ENCODE measurements at places on chromosomes 7 and 10.

- DNase-seq = no peak
These were observed 42.3 kb downstream of the FBH1 start for GRCh38 chr10:5932345-5932744.

DNA sequence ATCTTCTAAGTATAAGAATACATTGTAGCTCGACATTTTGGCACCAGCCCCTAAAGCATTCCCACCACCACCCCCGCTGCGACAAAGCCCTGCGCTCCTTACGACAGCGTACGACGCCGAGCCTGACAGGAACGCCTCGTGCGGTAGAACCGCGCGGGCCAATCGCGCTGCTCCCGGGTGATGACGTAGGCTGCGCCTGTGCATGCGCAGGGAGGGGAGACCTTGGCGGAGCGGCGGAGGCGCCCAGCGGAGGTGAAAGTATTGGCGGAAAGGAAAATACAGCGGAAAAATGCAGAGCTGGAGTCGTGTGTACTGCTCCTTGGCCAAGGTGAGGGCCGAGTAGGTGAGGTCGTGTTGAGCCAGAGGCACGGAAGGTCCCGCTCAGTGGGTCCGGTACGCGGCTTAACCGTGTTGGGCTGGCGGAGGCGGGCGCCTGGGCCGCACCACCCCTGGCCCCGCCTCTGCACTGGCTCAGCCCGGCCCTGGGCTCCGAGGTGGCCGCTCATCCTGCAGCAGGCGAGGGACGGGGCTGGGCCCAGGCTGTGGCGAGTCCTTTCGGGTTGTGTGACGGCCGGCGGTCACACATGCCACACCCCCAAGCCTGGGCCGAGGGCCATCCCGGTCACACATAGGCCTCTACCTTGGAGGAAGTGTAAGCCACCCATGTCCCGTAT is at the start of gene DLD:
Gene DLD, plus strand, starts transcription at position 222 of the 674 bp plus-strand sequence. Its CDS starts 68 bp downstream, at position 290.
- peak; percentile 91 for DNase-seq

DNA sequence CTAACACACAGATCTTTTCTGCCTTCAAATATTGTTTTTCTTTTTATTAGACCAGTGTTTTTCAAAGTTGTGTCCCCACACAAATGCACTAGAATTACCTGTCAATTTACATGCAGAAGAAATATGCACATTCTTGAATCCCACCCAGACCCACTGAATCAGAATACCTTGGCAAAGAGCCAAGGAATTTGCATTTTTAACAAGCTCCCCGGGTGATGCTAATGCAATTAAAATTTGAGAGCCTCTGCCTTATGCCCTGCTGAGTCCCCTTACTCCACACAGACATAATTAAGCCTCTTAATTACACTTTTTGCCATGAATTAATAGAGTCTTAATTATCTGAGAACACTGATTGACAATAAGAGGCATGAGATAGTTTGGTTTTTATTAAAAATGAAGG is 201.2 kb upstream of the GRB10 start:
- no peak for DNase-seq

GRCh38 chr10:117204316-117204715 is 7.0 kb downstream of the KCNK18 start:
- no peak for DNase-seq

DNA sequence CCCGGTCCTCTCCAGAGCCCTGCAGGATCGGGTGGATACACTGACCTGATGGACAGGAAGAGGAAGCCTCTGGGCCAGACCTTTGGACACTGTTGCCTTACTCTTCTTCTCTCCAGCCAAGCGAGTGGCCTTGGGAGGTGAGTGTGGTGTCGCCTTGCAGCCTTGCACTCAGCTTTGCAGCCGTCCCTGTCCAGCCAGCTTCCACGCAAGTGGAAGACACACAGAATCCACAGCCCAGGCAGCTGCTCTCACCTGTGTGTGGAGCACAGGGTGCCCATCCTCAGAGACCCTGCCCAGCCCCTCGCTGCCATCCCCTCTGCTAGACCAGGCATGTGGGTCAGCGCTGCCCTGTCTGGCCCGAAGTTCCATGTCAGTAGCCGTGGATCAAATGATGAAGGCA is 239.1 kb downstream of the EBF3 start:
- no peak for DNase-seq

DNA sequence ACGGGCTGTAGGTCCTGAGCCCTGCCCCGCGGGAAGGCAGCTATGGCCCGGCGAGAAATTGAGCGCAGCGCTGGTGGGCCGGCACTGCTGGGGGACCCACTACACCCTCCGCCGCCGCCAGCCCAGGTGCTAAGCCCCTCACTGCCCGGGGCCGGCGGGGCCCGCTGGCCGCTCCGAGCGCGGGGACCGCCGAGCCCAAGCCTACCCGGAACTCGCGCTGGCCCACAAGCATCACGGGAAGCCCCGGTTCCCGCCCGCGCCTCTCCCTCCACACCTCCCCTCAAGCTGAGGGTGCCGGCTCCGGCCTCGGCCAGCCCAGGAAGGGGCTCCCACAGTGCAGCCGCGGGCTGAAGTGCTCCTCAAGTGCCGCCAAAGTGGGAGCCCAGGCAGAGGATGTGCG is 5.5 kb upstream of the CACUL1 start:
- no peak for DNase-seq

GRCh38 chr7:96786998-96787395 is 77.4 kb upstream of the SEM1 start:
- DNase-seq = no peak

- DNase-seq = no peak
These were observed 51.8 kb upstream of the ANK3 start for GRCh38 chr10:60441515-60441914.

DNA sequence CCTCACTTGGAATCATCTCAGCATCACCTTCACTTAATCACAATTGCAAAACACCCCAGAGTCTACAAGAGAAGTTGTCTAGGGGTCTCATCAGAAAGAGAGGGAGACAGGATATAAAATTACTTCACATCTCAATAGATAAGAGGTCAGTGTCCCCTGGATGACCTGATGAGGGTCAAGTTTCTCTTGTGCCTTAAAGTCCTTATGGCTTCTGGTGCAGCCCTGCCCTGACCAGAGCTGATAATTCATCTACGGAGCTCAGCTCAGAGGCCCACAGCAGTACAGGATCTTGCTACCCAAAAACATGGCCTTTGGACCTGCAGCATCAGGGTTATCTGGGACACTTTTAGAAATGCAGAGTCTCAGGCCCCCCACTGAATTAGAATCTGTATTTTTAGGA is 111.1 kb upstream of the GLI3 start:
- DNase-seq = no peak

DNA sequence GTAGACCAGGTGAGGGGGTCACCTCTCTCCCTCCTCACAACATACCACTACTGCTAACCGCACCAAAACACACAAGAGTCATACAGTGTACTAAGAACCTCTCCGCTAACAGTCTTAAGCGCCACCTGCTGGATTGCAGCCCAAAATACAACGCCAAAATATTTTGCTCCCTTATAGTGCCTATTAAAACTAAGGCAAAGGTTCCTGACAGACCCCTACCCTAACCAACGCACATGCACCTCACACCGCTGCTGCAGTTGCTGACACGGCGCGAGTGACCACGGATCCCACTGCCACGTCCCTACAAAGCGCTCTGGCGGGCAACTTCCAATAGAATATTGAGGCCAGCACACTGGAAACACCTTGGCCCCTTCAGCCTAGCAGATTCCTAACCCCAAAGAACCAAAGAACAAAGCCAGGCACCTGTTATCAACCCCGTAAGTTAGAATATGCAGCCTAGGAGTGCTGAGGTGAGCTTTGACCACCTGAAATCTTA is 563.6 kb upstream of the SEMA3D start:
- no peak for DNase-seq

DNA sequence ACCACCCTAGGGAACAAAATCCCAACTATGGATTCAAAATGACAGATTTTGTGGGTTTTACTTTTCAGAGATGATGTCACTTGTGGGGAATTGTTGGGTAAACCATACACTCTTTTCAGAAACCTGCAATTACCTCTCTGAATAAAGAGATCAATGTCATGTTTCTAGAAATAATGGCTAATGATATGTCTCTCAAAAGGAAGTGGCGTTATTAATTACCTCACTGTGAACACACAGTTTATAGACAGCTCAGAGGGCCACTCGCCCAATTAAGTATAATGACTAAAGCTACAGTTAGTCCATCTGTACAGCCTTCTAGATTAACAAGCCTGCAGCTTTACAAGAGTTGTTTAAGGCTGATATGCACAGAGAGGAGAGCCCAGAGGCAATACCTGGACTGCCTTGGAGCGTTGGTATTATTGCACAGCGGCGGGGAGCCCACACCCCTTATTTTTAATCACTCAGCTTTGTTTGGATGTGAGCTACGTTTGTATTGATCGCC is 79.5 kb downstream of the RAB11FIP2 start:
- DNase-seq = no peak

DNA sequence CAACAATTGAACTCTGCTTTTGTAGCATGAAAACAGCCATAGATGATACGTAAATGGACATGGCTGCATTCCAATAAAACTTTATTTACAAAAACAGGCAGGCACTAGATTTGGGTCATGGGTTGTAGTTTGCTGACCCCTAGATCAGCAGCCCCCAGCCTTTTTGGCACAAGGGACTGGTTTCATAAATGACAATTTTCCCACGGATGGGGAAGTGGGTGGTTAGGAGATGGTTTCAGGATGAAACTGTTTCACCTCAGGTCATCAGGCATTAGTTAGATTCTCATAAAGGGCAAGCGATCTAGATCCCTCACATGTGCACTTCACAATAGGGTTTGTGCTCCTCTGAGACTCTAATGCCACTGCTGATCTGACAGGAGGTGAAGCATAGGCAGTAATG is 16.5 kb upstream of the ANK3 start:
- DNase-seq = no peak

- DNase-seq = no peak
These were observed 448.2 kb downstream of the DNAJB6 start for GRCh38 chr7:157784979-157785441.

DNA sequence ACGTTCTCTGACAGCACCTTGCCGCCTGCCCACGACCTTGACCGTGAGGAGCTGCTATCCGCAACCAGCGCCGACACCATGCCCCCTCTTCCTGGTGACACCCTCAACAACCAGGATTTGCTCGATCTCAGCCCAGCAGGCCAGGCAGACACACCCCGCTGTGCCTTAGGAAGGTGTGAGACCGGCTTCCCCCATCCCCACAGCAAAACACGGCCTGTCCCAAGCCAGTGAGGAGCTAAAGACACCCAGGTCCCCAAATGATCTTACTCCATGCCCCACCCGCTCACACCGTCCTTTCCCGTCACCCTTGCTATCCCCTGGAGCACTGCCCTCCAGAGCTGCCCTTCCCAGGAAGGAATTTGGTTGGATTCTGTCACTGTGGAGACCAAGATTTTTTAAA is 21.3 kb upstream of the TTYH3 start:
- no peak for DNase-seq

DNA sequence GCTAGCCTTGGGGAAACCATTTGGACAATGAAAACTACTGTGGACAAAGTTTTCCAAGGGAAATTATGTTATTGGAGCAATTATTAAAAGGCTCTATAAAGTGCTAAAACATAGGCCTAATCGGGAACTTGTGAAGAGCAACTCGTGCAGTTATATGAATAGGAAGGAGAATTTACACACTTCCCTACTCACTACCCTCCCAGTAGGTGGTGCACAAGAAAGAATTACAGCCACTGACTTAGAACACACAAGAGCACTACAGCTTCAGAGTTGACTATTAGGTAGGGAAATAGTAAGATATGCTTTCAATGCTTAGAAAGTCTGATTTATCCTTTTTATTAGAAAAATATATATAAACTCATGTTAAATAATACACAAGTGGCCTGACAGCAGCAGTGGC is 47.2 kb downstream of the GSAP start:
- DNase-seq = no peak

- DNase-seq = no peak
These were observed 8.4 kb downstream of the MLXIPL start for GRCh38 chr7:73615886-73616285.

DNA sequence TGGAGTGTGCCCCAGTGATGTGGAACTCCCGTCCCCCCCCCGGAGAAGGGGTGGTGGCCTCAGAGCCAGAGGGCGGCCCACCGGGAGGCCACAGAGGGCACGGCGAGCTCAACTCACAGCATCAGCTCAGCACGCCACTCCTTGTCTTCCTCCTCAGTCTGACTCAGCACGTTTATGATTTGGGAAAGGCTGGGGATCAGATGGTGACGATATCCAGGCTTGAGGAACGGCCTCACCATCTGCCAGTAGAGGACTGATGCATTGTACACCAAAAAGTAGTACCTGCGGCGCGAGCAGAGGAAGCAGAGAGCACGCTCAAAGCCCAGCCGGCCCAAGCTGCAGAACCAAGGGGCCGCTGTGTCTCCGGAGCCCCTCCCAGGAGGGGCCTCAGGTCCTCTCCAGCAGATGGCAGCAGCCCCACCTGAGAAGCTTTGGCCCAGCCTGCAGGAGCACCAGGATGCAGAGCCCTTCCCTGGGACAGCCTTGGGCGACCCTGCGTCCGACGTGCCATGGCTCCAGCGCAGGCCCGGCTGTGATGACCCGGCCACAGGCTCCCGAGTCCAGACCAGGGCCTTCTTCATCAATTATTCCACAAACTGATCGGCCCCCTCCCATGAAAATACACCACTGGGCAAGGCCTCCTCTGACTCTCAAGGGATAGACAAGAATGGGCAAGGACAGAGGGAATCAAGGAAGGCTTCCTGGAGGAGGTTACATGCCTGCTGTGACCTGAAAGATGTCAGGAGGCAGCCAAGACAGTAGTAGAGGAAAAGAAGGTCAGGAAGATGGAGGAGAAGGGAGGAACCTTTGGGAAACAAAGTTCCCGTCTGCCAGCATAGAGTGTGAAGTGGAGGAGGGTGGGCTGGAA is 3.7 kb downstream of the CFAP46 start:
- no peak for DNase-seq

- no peak for DNase-seq
These were observed 578.7 kb downstream of the GLRX3 start for GRCh38 chr10:130714742-130715467.

- no peak for DNase-seq
These were observed 502.2 kb downstream of the PLXNA4 start for GRCh38 chr7:132073920-132074589.

GRCh38 chr10:99619090-99619800 is 994 bp downstream of the SLC25A28 start:
- DNase-seq = peak; percentile 6

DNA sequence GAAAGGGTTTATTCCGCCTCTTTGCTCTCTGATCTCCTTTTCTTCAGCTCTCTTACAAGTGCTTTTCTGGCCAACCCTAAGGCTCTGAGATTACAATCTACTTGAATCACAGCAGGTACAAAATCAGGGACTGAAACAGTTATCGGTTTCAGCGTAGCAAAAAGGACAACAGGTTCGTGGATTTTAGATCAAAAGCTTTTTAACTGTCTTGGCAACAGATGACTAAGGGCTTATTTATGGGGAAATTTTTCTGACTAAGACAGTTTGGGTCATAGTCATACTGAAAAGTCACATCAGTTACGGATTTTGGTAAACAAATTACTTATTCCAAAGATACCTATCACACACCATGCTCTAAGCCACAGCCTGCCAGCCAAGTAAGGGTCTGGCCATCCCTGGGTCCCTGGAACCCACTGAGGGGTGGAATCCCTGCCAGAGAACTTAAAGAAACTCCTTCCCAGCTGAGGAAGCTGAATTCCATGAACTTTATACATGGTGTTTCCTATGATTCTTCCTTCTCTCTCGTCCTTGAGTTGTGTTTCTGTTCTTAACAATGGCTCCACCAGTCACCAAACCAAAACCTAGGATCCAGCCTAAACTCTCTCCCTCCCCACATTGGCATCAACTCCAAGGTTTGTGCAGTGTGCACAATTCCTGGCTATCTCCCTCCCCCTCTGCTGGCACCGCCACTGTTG is 169.3 kb downstream of the FAM107B start:
- peak; percentile 87 for DNase-seq
